ENCODE measurements at places on chromosomes 12 and 14. TPM values are rescaled to one million over a fixed set of nuclear protein-coding genes. Genes with fewer than 3 reads are reported as not detected.

DNA sequence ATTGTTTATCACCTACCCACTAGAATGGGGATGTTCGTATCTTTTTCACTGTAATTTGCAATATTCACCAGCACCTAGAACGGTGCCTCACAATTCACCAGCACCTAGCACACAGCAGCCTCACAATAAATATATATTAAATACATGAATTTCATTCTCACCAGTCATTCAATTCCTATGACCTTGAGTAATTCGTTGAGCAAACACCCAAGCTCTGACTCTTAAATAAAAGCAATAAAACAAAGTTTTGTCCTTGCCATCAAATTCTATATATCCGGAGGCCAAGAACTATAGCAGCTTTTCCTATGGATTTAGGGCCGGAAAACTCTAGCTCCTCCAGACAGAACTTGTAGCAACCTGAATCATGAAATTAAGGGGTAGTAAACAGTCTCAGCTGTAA, 981 bp downstream of the VTI1B start:
- DNase-seq: no peak

- no peak for DNase-seq
Measured at GRCh38 chr12:93670104-93670503, 7.1 kb upstream of the CRADD start.

- no peak for DNase-seq
Measured at GRCh38 chr14:59103396-59103795, 85.1 kb upstream of the DAAM1 start.

DNA sequence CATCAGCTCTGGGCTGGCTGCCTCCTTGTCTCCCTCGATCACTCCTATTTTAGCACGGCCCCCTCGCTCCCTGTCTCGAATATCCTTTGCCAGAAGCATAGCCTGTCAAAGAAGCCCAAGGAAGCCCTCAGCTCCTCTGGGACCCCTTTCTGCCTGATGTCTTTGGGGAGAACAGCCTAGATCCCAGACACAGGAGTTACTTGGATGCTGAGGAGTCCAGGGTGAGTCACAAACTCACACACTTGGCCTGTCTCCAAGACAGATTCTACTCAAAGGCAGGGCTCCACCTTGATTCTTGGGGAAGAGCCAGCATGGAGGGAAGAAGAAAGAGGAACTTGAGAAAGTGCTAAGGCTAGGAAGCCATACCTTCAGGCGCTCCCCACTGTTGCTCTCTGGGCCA, 8.1 kb downstream of the AVIL start:
- no peak for DNase-seq

DNA sequence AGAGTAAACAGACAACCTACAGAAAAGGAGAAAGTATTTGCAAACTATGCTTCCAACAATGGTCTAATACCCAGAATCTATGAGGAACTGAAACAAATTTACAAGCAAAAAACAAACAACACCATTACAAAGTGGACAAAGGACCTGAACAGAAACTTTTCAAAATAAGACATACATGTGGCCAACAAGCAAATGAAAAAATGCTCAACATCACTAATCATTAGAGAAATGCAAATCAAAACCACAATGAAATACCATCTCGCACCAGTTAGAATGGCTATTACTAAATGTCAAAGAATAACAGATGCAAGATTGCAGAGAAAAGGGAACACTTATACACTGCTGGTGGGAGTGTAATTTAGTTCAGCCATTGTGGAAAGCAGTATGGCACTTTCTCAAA, 125.8 kb downstream of the C12orf42 start:
- DNase-seq: no peak

- no peak for DNase-seq
Measured at GRCh38 chr14:31787377-31787776, 226.2 kb downstream of the NUBPL start.

The TRPV4 gene
- not detected for total RNA-seq

The PLEKHD1 gene
- 0.19 TPM for total RNA-seq

The C14orf39 gene
- total RNA-seq: not detected
